ENCODE measurements at places on chromosomes 12 and 14. TPM values are rescaled to one million over a fixed set of nuclear protein-coding genes. Genes with fewer than 3 reads are reported as not detected.

GRCh38 chr12:47867495-47867941 lies 37.3 kb downstream of the VDR start:
- no peak overlapping the region for H3K4me3 ChIP-seq
- H3K27me3 ChIP-seq, result no peaks in the 10 kb centered on the region
- no peak overlapping the region for H3K27ac ChIP-seq

Gene PROX2
- total RNA-seq, result not detected

- H3K4me3 ChIP-seq, result no peak overlapping the region
- no peak overlapping the region for H3K27ac ChIP-seq
- DNase-seq, result no peak
- H3K4me1 ChIP-seq, result peaks cover 27% of the 10 kb centered on the region
Observed at GRCh38 chr12:53077030-53077429, 2.2 kb downstream of the SPRYD3 start.

- no peaks in the 10 kb centered on the region for H3K27me3 ChIP-seq
- H3K4me1 ChIP-seq, result no peaks in the 10 kb centered on the region
Observed at GRCh38 chr14:82836256-82836950, 1302.8 kb upstream of the SEL1L start.
